ENCODE measurements at places on chromosomes 2 and 18.

GRCh38 chr2:79083597-79084251 is 4.1 kb downstream of the REG1B start:
- no peak for DNase-seq

DNA sequence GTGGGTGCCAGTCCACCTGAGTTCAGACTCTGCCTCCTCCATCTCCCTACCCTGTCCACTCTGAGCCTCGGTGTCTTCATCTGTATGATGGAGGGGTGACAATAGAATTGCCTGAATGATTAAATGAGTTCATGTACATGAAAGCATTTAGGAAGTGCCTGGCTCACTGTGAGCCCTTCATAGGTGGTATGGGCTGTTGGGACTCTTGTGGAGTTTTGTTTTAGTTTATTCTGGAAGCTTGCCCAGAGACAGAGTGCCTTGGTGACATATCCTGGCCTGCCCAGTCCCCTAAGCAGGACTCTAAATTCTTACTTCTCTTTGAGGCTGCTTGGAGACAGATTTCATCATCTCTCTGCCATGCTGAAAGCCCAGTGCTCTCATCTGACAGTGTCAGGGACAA is 24.5 kb upstream of the GIGYF2 start:
- DNase-seq, result no peak

GRCh38 chr2:120898961-120899750 is 163.5 kb downstream of the GLI2 start:
- DNase-seq, result no peak

DNA sequence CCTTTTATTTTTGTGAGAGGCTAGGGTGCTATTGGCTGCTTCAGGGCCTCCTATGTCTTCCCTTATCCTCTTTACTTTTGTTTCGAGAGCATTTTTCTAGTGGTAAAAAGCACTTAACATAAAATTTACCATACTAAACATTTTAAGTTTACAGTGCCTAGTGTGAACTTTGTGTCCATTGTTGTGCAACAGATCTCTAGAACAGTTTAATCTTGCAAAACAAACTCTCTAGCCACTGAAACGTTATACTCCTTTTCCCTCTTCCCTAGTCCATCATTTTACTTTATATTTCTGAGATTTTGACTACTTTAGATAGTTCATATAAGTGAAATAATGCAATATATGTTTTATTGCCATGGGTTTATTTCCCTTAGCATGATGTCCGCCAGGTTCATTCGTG is 580.6 kb downstream of the THSD7B start:
- no peak for DNase-seq

DNA sequence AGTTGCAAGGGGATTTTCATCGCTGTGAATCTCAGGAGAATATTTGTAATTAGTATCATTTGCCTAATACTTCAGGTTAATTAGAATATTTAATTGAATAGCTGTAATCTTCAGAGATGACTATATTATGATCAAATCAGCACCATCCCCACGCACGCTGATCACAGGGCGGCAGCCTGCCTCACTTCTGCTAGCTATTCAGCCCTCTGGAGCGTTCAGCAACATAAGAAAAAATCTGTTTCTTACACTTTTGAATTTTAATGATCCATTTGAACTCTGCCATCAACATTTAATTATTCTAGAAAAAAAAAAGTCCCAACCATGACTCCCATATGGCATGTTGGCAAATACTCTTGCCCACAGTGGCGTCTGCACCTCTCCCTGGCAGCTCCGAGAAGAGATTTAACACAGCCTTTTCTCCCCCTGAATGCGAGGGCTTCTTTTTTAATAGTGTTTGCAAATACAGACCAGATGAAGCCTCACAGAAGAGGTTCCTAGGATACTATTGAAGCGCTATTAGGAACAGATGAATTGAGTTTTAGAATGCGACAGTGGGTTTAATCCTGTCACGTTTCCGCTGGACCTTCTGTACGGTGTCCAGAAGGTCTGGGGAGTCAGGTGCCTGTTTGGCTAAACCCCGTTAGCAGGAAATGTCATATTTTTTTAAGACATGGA is 731.9 kb upstream of the SALL3 start:
- no peak for DNase-seq

- DNase-seq, result no peak
Observed at GRCh38 chr2:148511883-148512282, 132.7 kb upstream of the EPC2 start.

DNA sequence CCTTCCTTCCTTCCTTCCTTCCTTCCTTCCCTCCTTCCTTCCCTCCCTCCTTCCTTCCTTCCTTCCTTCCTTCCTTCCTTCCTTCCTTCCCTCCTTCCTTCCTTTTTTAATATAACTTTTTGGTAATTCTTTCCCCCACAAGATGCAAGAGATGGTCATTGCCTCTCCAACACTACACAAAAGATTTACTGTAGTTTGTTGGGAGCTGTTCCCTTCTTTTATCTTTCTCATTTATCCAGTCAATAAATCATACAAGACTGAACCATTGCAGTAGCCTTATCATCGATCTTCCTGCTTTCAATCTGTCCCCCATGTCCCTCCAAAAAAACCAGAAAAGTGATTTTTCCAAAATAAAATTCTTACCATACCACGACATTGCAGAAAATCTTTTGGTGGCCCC is 8.2 kb downstream of the APCDD1 start:
- DNase-seq, result no peak

DNA sequence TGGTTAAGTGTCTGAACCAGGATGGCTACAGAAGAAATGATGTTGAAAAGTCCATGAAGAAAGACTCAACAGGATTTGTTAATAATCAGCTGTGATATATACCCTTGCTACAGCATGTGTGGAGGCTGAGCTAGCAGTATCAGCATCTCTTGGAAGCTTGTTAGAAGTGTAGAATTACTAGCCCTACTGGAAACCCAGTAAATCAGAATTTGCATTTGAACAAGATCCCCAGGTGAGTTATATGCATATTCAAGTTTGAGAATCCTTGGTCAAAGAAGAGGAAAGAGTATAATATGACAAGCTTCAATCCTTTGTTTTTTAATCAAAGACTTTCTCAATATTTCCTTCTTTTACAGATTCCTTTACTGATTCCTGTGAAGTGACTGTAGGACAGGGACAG is 109.0 kb upstream of the KCNJ3 start:
- no peak for DNase-seq

GRCh38 chr2:145402706-145403277 is 882.9 kb upstream of the ZEB2 start:
- DNase-seq, result no peak

- no peak for DNase-seq
Observed at GRCh38 chr2:191631754-191632153, 46.2 kb upstream of the NABP1 start.

GRCh38 chr18:78159397-78159796 is 820.2 kb upstream of the SALL3 start:
- no peak for DNase-seq

- no peak for DNase-seq
Observed at GRCh38 chr2:234851451-234851850, 100.4 kb upstream of the SH3BP4 start.

DNA sequence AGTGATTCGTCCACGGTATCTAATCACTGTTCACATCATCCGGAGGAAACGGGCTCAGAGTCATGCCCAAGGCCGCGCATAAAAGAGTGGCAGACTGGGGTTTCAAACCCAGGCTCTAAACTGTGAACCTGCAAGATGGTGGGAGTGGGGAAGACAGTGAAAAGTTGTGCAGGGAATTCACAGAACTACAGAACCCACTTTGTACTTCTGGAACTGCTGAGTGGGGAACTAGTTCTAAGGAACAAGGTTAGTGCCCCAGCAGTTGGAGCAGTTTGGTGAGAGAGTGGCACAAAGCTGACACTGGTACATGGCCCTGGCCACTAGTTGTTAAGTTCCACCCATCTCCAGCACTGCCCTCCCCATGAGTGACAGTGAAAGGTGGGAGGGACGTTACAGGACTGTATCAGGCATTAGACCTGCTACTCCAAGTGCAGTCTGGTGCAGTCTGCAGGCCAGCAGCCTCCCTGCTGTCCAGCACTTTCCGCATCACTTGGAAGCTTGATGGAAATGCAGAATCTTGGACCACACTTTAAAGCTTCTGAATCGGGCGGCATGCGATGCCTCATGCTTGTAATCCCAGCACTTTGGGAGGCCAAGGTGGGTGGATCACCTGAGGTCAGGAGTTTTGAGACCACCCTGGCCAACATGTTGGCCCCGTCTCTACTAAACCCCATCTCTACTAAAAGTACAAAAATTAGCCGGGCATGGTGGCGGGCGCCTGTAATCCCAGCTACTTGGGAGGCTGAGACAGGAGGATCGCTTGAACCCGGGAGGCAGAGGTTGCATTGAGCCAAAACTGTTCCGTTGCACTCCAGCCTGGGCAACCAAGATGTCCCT is 47.3 kb downstream of the C2orf42 start:
- DNase-seq, result peak; percentile 68

GRCh38 chr2:197208024-197208423 is 102.6 kb downstream of the ANKRD44 start:
- peak; percentile 28 for DNase-seq

- peak; percentile 22 for DNase-seq
Observed at GRCh38 chr2:38572167-38572566, 30.6 kb downstream of the HNRNPLL start.

- DNase-seq, result no peak
Observed at GRCh38 chr2:196066291-196067087, 2.1 kb downstream of the DNAH7 start.

GRCh38 chr2:133109772-133110171 is 439.8 kb upstream of the LYPD1 start:
- DNase-seq, result no peak

DNA sequence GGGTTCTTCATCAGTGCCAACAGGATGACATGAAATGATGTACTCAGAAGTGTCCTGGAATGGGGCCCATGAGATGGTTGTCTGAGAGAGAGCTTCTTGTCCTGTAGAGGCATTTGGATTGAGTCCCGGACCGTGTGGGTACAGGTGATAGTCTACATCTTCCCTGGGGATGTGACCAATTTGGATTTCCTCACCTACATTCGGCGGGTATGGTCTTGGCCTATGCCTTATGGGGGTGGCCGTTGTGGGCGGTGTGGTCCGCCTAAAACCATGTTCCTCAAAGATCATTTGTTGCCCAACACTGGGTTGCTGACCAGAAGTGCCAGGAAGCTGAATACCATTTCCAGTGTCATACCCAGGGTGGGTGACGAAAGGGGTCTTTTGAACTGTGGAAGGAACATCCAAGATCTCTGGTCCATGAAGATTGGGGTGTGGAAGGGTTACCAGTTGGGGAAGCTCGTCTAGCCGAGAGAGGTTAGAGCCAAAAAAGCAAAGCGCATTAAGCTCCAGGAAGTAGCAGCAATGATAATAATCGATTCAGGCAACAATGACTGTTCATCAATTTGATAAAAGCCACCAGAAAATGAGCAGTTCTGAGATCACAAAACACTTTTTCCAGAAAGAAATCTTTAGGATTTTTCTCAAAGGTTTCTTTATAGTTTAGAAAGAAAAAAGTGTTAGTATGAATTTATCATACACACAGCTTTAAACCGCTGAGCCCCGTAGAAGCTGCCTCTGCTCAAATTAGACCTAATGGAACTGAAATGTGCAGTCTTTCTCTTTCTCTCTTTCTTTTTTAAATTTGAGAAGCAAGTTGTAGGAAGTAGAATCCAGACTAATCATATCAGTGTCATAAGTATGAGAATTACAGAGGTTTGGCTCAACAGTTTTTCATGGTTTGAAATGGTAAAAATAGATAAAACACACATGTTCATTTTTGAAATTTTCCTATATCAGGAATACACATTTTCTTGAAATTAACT is 60.3 kb downstream of the ATIC start:
- no peak for DNase-seq

GRCh38 chr18:41004324-41004723 is 950.7 kb upstream of the PIK3C3 start:
- DNase-seq, result no peak

DNA sequence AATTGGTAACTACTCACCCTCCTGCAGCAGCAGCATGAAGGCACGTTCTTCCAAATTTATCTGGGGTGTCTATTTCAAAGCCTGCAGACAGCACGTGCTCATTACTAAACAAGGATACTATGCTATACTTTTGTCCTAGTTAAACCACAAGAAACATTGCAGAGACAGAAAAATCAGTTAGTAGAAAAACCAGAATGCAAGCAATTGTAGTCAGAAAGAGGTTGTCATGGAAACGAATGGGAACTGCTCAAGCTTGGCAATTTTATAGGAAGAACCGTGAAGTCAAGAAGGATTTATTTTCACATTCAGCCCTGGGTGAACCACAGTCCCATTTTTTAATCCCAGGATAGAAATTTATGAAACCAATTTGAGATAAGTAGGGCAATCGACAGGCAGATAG is 162.2 kb upstream of the PGAP1 start:
- no peak for DNase-seq

GRCh38 chr18:79617511-79618500 is 61.8 kb upstream of the CTDP1 start:
- DNase-seq, result no peak

GRCh38 chr18:23450022-23450421 is 3.1 kb upstream of the RIOK3 start:
- no peak for DNase-seq

- no peak for DNase-seq
Observed at GRCh38 chr2:128405981-128406613, 87.4 kb upstream of the HS6ST1 start.

DNA sequence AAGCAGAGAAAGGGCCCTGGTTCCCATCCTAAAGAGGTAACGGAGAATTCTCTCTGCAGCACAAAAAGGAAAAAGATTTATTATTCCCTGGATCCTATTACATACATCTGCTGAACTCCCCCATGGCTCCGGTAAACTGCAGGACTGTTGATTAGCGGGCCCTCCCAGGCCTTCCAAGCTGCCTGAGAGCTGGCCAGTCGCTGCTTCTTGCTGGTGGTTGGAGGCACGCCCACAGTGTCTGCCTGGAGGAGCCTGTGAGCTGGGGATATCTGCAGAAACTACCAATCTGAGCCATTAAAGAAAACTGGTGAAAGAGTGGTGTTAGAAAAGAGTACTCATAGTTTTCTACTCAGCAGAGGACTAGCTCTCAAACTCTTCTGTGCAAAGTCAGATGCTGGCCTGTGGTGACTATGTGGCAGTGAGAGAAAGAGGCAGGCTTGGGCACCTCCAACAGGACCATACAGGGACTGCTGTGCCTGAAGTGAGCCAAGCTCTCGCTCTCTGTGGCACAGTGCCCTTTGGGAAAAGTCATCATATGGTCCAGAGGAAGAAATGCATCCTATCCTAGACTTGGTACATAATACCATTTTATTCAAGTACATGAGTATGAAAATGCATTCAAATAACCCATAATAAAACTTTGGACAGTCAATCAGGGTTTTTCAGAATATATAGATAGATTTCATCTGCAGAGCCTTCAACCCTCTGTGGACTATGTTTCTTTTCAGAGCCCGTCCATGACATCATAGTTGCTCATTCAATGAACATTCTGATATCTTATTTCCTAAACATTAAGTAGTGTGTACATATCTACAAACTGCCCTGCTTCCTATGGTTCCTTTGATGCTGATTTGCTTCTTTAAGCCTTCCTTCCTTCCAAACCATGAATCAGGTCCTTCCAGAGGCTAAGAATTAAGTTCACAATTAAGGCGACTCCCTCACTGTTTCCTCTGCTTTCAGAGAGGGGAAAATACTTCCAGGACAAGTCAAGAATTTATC is 242.0 kb upstream of the LYPD1 start:
- DNase-seq, result no peak

DNA sequence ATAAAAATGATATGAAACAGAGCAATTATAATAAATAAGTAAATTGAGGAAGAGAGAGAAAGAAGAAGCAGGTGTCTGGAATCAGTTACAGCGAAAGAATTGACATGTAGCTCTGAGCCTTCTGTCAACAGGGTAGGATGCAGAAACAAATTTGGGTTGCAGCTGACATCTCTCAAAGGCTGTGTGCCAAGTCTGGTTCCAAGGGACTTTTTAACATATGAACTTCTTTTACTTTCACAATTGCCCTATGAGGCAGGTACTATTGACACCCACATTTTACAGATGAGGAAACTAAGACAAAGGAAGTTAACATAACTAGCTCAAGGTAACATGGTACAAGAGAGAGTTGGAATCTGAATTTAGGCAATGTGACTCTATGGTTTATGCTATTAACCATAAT is 260.0 kb downstream of the ASXL3 start:
- DNase-seq, result no peak
